Activated CD4-positive, alpha-beta T cell treated with anti-CD3 and anti-CD28 coated beads, Interleukin-2, amount 50 U/mL, for 48 hours (primary cell): ENCODE measurements at places on chromosomes 16 and 17.

- no peak for DNase-seq
Measured at GRCh38 chr16:47197536-47198179, 53.9 kb upstream of the NETO2 start.

GRCh38 chr16:52535076-52535475 lies 11.9 kb downstream of the TOX3 start:
- DNase-seq, result no peak

- DNase-seq, result no peak
Measured at GRCh38 chr17:38742411-38743308, 5.5 kb downstream of the PCGF2 start.

- no peak for DNase-seq
Measured at GRCh38 chr17:32993977-32994376, 2.3 kb downstream of the SPACA3 start.

GRCh38 chr17:12851901-12852435 lies 62.7 kb downstream of the ARHGAP44 start:
- no peak for DNase-seq

DNA sequence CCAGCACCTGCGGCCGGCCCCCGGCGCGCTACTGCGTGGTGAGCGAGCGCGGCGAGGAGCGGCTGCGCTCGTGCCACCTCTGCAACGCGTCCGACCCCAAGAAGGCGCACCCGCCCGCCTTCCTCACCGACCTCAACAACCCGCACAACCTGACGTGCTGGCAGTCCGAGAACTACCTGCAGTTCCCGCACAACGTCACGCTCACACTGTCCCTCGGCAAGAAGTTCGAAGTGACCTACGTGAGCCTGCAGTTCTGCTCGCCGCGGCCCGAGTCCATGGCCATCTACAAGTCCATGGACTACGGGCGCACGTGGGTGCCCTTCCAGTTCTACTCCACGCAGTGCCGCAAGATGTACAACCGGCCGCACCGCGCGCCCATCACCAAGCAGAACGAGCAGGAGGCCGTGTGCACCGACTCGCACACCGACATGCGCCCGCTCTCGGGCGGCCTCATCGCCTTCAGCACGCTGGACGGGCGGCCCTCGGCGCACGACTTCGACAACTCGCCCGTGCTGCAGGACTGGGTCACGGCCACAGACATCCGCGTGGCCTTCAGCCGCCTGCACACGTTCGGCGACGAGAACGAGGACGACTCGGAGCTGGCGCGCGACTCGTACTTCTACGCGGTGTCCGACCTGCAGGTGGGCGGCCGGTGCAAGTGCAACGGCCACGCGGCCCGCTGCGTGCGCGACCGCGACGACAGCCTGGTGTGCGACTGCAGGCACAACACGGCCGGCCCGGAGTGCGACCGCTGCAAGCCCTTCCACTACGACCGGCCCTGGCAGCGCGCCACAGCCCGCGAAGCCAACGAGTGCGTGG lies 1.5 kb downstream of the NTN1 start:
- peak; percentile 23 for DNase-seq

GRCh38 chr17:2093349-2093748 lies 38.4 kb downstream of the HIC1 start:
- no peak for DNase-seq

- no peak for DNase-seq
Measured at GRCh38 chr17:37117373-37118142, 168.8 kb downstream of the AATF start.

DNA sequence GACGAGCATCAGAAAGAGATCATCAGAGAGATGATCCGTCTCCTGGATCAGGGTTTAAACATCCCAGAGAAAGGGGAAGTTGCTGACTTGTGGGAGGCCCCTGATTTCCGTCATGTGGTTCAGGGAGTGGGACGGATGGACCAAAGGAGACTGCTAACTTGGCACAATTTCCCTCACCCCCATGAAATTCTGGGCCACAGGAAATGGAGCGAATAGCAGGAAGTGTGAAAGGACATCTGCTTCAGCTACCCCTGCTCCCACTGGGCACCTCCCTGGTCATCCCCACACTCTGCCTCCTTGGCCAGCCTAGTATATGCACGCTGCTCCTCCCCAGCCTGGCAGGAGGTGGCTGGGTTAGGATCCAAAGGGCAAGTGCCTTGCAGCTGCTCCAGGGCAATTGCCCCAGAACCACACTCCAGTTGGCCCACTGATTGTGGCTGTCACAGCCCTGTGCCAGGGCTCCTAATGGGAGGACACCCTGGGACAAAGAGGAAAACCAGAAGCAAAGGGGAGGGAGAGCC lies 1.3 kb downstream of the ARRB2 start:
- no peak for DNase-seq

DNA sequence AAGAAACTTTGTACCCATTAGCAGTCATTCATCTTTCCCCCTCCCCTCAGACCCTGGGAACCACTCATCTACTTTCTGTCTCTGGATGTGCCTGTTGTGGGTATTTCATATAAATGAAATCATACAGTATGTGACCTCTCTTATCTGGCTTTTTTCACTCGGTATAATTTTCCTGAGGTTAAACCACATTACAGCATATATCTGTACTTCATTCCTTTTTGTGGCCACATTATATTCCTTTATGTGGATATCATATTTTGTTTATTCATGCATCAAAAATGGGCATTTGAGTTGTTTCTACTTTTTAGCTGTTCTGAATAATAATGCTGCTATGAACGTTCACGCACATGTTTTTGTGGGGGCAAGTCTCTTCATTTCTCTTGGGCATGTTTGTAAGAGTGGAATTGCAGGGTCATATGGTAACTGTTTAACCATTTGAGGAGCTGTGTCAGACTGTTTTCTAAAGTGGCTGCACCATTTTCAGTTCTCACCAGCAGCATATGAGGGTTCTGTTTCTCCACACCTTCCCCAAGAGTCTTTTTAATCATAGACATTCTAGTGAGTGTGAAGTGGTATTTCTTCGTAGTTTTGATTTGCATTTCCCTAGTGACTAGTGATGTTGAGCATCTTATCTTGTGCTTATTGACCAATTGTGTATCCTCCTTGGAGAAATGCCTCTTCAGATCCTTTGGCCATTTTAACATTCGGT lies 3.8 kb downstream of the SNX29 start:
- DNase-seq, result no peak

GRCh38 chr16:52555572-52555971 lies 8.6 kb upstream of the TOX3 start:
- DNase-seq, result no peak

GRCh38 chr17:4049546-4049945 lies 85.3 kb upstream of the ATP2A3 start:
- DNase-seq, result no peak

- no peak for DNase-seq
Measured at GRCh38 chr16:52993179-52993578, 59.5 kb downstream of the CHD9NB start.

- no peak for DNase-seq
Measured at GRCh38 chr17:31357839-31358394, 33.6 kb upstream of the RAB11FIP4 start.

DNA sequence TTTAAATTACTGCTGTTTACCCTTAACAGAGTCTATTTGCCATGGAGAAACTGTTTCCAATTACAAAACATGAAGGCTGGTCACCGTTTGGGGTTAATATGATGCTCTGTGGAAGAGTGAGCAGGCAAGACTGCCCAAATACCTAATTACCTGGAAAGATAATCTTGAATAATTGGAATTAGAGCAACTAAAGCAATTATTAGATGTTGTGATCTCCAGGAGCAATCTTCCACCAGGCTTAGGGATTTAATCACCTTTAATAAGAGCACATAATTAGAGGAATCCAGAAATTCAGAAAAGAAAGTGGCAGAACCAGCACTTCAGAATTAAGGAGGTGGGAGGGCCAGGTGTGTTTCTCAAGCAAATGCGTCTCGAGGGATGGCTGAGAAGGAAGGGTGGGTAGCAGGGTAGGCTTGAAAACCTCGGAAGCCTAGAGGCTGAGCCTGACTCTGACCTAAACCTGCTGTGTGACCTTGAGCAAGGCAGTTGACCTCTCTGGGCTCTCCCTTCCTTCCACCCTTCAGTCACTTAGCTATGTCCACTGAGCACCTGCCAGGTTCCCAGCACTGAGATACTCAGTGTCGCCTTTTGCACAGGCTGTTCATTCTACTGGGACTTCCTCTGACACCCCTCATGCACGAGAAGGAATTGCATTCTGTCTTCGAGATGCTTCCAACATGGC lies 113.2 kb downstream of the GSG1L start:
- DNase-seq, result no peak

- no peak for DNase-seq
Measured at GRCh38 chr17:60390186-60390585, 1.7 kb downstream of the USP32 start.

DNA sequence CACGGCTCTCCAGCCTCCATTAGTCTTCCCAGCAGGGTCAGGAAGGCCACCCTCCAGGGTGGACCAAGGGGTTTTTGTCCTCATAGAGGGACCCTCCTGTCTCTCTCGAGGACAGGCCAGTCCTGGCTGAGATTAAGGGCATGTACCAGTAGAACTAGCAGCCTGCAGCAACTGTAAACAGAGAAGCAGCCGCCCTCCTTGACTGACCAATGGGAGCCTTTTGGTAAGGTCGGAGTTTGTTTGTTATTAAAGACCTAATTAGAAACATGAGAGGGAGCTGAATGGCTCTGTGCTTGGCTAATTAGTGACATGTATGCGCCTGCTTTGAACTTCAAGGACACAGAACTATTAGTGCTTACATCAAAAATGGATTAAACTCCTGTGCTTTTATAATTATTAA lies 80.0 kb downstream of the CCDC182 start:
- DNase-seq, result no peak

DNA sequence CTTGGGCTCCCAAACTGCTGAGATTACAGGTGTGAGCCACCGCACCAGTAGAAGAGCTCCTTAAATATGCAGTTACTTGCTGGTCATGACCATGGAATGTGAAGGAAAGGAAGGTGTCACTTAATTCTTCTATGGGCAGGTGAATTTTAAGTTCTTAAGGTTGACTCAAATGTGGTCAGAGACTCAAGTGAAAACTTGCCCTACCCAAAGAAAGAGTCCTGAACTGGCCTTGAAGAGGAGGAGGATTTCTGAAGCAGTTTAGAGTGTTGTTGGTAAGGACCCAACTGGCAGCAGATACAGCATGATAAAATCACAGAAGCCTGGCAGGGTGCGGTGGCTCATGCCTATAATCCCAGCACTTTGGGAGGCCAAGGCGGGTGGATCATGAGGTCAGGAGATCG lies 29.4 kb downstream of the CHD9 start:
- no peak for DNase-seq

DNA sequence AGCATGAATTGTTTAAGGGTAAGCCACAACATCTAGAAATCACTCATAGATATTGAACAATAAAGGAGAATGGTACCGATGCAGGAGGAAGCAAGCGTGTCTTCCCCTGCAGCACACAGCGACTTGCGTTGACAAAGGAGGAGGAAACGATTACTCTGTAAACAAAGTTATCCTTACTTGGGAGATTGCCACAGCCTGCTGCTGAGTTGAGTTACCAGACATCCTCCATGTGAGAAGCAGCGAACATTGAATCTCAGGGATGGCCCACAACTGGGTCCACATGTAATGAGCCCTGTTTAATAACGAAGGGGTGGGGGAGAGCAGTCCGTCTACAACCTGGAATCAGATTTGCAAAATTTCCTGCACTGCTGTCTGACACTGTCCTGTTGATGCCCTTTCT lies 27.7 kb downstream of the CLUH start:
- no peak for DNase-seq

GRCh38 chr17:67523101-67523500 lies 146.0 kb downstream of the PITPNC1 start:
- no peak for DNase-seq

GRCh38 chr17:19383681-19384470 lies 3.1 kb downstream of the MFAP4 start:
- no peak for DNase-seq

- DNase-seq, result no peak
Measured at GRCh38 chr17:39283896-39284295, 58.2 kb upstream of the STAC2 start.

DNA sequence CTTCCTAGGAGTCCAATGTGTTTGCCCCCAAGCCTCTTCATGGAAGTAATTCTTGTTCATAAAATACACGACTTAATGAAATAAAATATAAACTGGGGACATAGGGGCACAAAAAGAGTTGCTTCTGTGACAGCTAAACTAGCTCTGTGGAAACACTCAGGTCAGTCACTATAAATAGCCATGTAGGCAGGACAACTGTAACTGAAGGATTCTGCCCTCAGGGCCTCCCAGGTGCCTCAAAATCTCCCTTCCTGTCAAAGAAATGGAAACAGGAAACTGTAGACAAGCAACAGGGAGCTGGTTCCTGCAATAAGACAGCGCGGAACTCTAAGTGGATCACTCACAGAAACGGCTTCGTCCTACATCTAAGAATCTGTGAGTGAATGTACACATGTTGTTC lies 178.1 kb upstream of the ZFHX3 start:
- no peak for DNase-seq

- DNase-seq, result peak; percentile 99
Measured at GRCh38 chr16:68085259-68086071, at the start of gene NFATC3. NFATC3 (plus strand) TSS chr16:68085370; CDS start chr16:68085682, 312 bp downstream.

- DNase-seq, result no peak
Measured at GRCh38 chr17:55683550-55684315, 38.9 kb downstream of the TMEM100 start.

- DNase-seq, result no peak
Measured at GRCh38 chr16:77663711-77664110, 58.6 kb upstream of the NUDT7 start.

DNA sequence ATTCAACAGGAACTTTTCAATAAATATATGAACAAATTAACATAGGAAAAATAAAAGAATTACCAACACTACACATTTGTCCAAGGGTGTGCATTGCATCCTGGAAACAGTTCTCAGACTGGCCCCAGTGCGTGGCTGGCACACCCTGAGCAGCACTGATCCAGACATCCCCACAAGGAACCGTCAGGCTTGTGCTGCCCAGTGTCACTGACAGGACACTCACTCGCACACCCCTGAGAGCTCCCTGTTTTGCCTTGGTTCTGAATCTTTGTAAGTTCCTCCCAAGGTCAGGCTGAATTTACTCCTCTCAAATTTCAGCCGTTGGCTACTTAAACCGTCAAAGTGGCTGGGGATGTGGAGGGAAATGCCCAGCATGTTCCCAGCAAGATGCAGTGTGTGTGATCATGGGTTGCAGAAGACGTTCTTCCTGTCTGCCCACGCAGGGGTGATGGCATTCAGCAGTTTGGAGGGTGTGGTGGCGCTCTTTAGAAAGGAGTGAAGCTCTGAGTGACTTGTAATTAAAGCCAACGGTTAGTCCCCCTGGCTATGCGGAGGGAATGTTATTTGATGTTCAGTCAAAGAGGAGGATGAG lies 1.7 kb downstream of the MT2A start:
- DNase-seq, result peak; percentile 87

- DNase-seq, result no peak
Measured at GRCh38 chr16:25553711-25554436, 137.9 kb upstream of the HS3ST4 start.

DNA sequence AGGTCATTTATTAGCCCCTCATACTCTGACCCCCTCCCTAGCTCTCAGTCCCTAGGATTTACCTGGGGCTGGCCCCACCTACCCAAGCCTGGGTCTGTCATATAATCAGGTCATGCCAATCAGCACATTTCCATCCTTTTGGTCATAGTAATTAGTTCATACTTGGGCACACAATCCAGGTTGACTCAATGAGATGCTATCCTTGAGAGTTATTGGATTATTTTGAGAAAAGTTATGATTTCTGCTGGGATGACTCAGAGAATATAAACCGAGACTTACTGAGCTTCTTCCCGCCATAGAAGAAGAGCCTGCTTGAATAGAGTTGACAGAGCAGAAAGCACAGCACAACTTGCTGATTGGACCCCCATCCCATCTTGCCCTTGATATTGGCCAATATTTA lies 331.5 kb downstream of the CBLN1 start:
- DNase-seq, result no peak

GRCh38 chr17:41404024-41404671 lies 6.7 kb upstream of the KRT31 start:
- peak; percentile 57 for DNase-seq
